Karpas-422 (cell line): ENCODE measurements at places on chromosomes 13 and 19.

- DNase-seq: no peak
Measured at GRCh38 chr13:51052581-51052980, 58.5 kb downstream of the C13orf42 start.

GRCh38 chr19:41958367-41959055, 610 bp downstream of the RABAC1 start:
- DNase-seq: peak; percentile 91

DNA sequence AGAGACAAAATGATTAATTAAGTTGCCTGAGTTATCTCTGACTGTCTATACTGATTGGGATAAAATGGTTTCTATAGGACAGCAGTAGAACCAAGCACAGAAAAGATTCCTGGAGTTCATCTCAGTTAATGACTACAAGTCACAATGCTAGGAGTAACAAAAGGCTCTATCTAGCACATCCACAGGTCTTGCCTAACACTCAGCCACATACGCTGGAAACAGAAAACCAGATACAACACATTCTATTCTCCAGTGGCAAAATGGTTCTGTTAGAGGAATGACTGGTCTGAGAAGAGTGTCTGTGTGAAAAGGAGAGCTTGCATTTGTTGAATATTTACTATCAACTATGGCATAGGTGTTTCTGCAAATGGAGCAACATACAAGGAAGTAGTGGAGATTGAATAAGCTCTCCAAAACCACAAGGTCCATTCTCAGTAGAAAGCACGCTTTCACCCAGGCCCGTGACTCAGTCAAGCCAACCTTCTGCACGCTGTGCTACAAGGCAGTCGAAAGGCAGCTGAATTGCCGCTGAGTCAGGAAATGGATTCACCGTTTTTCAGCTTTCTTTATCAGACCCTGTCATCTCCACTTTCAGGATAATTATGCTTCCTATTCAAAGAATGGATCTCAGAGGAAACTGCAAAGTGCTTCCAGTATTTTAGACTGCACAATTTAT, 761.5 kb downstream of the EFNB2 start:
- DNase-seq: no peak

- DNase-seq: no peak
Measured at GRCh38 chr13:25920277-25920676, 131.5 kb downstream of the SHISA2 start.
